Activated CD4-positive, alpha-beta memory T cell treated with anti-CD3 and anti-CD28 coated beads, Interleukin-2, amount 10 ng/mL, durations not matched to agents 7 days and 5 days (primary cell): ENCODE measurements at places on chromosomes 6 and 20. TPM values are rescaled to one million over a fixed set of nuclear protein-coding genes. Genes with fewer than 3 reads are reported as not detected.
A peak's percentile ranks its signal among the peaks of the same experiment; 100 is the strongest.

DNA sequence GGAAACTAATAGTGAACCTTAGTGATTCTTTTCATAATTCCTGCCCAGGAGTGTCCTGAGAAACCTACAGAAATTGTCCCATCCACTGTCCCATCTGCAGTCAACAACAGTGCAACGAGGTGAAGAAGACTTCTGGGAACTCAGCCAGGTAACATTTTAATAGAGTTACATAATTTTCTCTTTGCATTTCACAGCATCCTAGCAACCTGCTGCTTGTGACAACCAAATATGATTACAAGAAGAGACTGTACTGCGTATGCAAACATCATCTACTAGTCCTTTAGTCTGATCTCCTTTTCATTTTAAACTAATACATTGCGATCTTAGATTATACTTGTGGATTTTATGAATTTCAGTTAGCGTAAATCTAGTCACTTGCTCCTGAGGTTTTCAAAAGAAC is 951.6 kb downstream of the TFAP2A start:
- no peak overlapping the region for H3K27ac ChIP-seq
- H3K27me3 ChIP-seq = no peaks in the 10 kb centered on the region
- no peak overlapping the region for H3K4me3 ChIP-seq
- H3K36me3 ChIP-seq = no peaks in the 10 kb centered on the region

GRCh38 chr6:32462609-32463008 is 22.9 kb downstream of the HLA-DRA start:
- H3K4me3 ChIP-seq = no peak overlapping the region
- H3K27ac ChIP-seq = no peak overlapping the region
- H3K27me3 ChIP-seq = peaks cover 67% of the 10 kb centered on the region
- peak; percentile 41 for DNase-seq

GRCh38 chr6:11632795-11633511 is 95.4 kb downstream of the TMEM170B start:
- no peak overlapping the region for H3K27ac ChIP-seq
- H3K36me3 ChIP-seq = no peaks in the 10 kb centered on the region
- DNase-seq = no peak
- no peaks in the 10 kb centered on the region for H3K4me1 ChIP-seq
- H3K4me3 ChIP-seq = no peak overlapping the region

DNA sequence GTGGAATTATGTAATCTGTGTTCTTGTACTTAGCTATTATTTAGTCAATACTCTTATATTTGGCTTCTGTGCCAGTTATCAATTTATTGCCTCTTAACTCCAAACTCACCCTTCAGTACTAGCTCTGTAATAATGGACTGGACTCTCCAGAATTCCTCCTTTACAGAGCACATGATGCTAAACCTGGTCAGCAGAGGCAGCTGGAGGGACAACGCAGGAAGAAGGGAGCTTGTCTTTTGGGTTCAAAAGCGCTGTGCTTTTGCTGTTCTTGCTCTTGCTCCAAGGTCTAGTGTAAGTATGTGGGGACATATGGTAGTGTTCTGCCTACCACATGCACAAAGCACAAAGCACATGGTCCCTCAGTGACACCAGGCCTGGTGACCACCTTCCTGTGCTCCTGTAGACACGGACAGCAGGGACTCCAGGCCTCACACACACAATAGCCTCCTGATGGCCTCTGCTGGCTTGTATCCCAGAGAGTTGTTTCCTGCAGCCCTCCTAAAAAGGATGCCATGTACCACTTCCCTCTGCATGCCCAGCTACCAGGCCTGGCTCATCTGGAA is 46.1 kb downstream of the CHD6 start:
- no peaks in the 10 kb centered on the region for H3K36me3 ChIP-seq
- H3K4me1 ChIP-seq = peaks cover 10% of the 10 kb centered on the region
- no peak for DNase-seq
- no peak overlapping the region for H3K4me3 ChIP-seq
- no peak overlapping the region for H3K27ac ChIP-seq

- peaks cover 3% of the 10 kb centered on the region for H3K27me3 ChIP-seq
- no peaks in the 10 kb centered on the region for H3K4me1 ChIP-seq
- H3K36me3 ChIP-seq = no peaks in the 10 kb centered on the region
- DNase-seq = no peak
- no peak overlapping the region for H3K4me3 ChIP-seq
Measured at GRCh38 chr20:62453186-62453808, 22.5 kb downstream of the GATA5 start.

DNA sequence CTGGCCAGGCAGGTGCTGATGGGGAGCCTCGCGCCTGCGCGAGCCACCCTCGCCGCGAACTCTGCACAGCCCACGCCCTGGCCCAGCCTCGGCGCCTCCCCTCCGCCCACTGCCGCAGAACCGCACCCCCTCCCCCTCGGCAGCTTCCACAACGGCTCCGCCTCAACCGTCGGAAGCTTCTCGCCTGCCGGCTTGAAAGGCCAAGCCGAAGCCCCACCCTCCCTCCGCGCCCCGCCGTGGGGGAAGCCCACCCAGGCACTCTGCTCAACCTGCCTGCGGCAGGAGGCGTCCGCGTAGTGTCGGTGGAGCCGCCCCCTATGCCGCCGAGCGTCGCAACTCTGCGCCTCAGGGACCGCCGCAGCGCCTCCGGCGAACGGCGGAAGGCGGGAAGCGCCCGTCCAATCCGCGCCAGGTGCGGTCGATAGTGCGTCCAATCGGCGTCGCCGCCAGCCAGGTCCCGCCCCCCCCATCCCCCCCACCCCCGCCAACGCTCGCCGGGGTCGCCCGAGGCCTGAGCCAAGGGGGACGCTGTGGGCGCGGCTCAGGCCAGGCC is at the start of gene SYCP2:
TSS of gene SYCP2 (minus strand) at position 342 of the 553 bp plus-strand sequence. CDS start 11,224 bp downstream, outside the sequence.
- no peak within 1 kb of the TSS for H3K27ac ChIP-seq
- peak; percentile 62 for DNase-seq
- peak within 1 kb of the TSS; percentile 70 for H3K4me3 ChIP-seq
- H3K27me3 ChIP-seq = peaks cover 2% of the 10 kb centered on the region
- H3K4me1 ChIP-seq = peaks cover 22% of the 10 kb centered on the region
- peaks cover 5% of the 10 kb centered on the region for H3K36me3 ChIP-seq

GRCh38 chr6:158653577-158654354 is 3.9 kb downstream of the SYTL3 start:
- peaks cover 68% of the 10 kb centered on the region for H3K4me1 ChIP-seq
- peaks cover 61% of the 10 kb centered on the region for H3K36me3 ChIP-seq
- H3K27me3 ChIP-seq = no peaks in the 10 kb centered on the region
- H3K27ac ChIP-seq = peak overlapping the region; percentile 98
- DNase-seq = peak; percentile 96

- H3K4me1 ChIP-seq = no peaks in the 10 kb centered on the region
- no peak overlapping the region for H3K4me3 ChIP-seq
- DNase-seq = no peak
- no peak overlapping the region for H3K27ac ChIP-seq
- peaks cover 4% of the 10 kb centered on the region for H3K27me3 ChIP-seq
- no peaks in the 10 kb centered on the region for H3K36me3 ChIP-seq
Measured at GRCh38 chr6:43943781-43944250, 173.8 kb downstream of the VEGFA start.

GRCh38 chr6:4299476-4299875 is 164.1 kb upstream of the ECI2 start:
- no peak overlapping the region for H3K4me3 ChIP-seq
- no peak for DNase-seq
- no peaks in the 10 kb centered on the region for H3K36me3 ChIP-seq
- no peaks in the 10 kb centered on the region for H3K4me1 ChIP-seq

GRCh38 chr6:106939848-106940247 is 34.7 kb downstream of the CD24 start:
- H3K36me3 ChIP-seq = no peaks in the 10 kb centered on the region
- no peak for DNase-seq
- no peaks in the 10 kb centered on the region for H3K4me1 ChIP-seq
- no peak overlapping the region for H3K4me3 ChIP-seq

GRCh38 chr20:20210327-20210726 is 157.6 kb upstream of the INSM1 start:
- DNase-seq = no peak
- H3K27ac ChIP-seq = no peak overlapping the region
- peaks cover 8% of the 10 kb centered on the region for H3K27me3 ChIP-seq
- H3K36me3 ChIP-seq = no peaks in the 10 kb centered on the region
- H3K4me3 ChIP-seq = no peak overlapping the region

DNA sequence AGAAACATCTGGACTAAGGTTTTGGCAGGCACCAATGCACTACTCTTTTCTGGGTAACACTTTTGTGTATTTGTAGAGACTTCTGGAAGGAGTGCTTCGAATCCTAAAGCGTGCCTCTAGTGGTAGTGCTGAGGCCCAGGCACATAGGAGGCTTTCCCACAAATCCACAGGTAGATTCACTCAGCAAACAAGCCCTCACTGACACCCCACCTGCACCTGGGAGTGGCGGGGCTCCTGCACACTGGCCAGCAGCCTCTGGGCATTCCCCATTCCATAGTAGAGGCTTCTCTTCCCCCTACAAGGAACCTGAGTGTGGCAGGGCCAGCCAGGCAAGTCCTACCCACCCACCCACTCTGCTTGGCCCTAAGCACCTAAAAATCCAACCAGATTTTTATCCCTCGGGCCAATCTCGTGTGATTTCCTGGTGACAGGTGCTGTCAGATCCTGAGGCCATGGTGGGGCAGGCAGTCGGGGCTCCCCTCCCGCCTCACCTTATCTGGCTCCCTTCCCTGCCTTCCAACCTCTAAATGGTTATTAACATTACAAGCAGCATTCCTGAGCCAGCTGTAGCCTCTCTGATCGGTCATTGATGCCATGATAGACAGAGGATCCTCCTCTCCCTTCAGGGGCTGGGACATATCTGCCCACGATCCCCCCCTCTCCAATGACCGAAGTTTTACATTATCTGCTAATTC is 82.4 kb downstream of the SLC2A10 start:
- H3K4me1 ChIP-seq = no peaks in the 10 kb centered on the region
- H3K27ac ChIP-seq = no peak overlapping the region
- H3K36me3 ChIP-seq = no peaks in the 10 kb centered on the region
- no peak for DNase-seq
- peaks cover 6% of the 10 kb centered on the region for H3K27me3 ChIP-seq

DNA sequence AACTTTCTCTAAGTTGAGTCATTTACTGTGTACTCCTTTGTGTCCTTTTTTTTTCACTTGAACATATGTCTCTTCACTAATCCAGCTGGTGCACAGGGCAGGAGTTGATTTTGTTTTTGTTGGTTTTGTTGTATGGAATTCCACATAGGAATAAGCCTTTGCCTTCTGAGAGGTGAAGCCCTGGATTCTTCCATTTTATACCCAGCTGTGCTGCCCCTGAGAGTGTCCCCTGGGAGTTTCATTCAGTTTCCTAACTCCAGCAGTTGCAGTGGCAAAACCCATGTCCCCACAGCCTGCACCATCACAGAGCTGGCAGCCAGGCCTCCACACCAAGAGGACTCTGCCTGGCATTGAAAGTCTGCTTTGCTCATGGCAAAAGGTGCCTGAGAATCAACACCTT is 107.3 kb upstream of the SYNDIG1 start:
- H3K27ac ChIP-seq = no peak overlapping the region
- no peak overlapping the region for H3K4me3 ChIP-seq
- DNase-seq = no peak

DNA sequence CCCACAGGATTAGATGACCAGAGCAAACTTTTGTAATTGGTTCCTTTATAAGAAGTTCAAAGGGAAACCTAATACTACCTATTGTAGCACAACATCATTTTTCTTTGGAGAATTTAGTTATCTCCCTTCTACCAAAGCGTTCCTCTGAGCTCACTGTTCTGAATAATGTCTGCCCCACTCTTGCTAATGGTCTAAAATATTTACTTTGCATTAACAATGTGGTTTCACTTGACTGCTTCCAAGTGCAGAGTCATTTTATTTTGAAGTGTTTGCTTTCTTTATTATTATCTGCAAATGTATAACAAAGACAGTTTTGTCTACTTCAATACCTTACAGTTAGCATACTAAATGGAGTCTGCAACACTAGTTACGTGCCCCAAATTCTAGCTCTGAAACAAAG is 15.0 kb downstream of the TRAPPC3L start:
- no peak overlapping the region for H3K27ac ChIP-seq
- no peaks in the 10 kb centered on the region for H3K4me1 ChIP-seq
- H3K4me3 ChIP-seq = no peak overlapping the region
- H3K36me3 ChIP-seq = no peaks in the 10 kb centered on the region
- DNase-seq = no peak
- H3K27me3 ChIP-seq = peaks cover 28% of the 10 kb centered on the region

GRCh38 chr6:16140607-16141006 is 11.7 kb downstream of the MYLIP start:
- H3K4me3 ChIP-seq = no peak overlapping the region
- H3K27me3 ChIP-seq = no peaks in the 10 kb centered on the region
- no peak for DNase-seq
- peaks cover 29% of the 10 kb centered on the region for H3K4me1 ChIP-seq

- no peak for DNase-seq
- no peak overlapping the region for H3K4me3 ChIP-seq
- H3K36me3 ChIP-seq = peaks cover 2% of the 10 kb centered on the region
- H3K27me3 ChIP-seq = no peaks in the 10 kb centered on the region
Measured at GRCh38 chr6:36127462-36128016, 2.8 kb upstream of the MAPK13 start.

DNA sequence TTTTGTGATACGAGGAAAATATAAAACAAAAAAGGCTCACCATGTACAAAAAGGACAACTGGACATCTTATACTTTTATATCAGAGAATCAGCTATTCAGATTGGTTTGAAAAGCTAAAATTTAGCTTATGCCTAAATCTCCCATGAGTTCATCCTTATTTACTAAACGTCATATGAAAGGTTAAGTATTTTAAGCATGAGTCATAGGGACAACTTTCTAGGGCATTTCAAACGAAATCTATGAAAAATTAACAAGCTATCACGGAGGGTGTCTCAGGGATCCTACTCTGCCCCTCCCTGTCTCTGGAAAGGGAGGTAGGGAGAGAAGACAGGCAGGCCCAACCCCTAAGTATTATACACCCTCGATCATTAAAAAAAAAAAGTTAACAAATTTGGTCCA is 124.1 kb upstream of the LOC128125822 start:
- H3K4me3 ChIP-seq = no peak overlapping the region
- H3K4me1 ChIP-seq = no peaks in the 10 kb centered on the region
- H3K36me3 ChIP-seq = no peaks in the 10 kb centered on the region
- DNase-seq = no peak
- H3K27ac ChIP-seq = no peak overlapping the region

DNA sequence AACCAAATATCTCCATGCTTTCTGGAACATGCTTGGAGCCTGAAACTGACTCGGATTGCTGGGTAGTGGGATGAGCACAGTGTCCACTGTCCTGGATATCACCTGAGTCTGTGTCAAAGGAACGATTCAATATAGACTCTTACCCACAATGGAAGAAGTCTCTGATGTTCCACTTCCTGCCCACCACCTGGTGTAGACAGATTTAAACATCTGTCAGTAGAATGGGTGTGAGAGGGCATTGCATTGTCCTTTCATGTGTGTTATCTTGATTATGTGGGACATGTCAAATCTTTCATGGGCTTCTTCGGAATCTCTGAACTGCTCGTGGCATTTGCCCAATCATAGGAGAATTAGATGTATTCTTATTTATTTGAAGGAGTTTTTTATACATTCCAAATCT is 20.8 kb downstream of the ULBP3 start:
- H3K4me1 ChIP-seq = no peaks in the 10 kb centered on the region
- H3K27ac ChIP-seq = no peak overlapping the region
- no peak for DNase-seq
- H3K36me3 ChIP-seq = no peaks in the 10 kb centered on the region

The BNIP5 gene
- total RNA-seq = not detected

The CST2 gene
- total RNA-seq = not detected

The LTB gene
- 1,194 TPM for total RNA-seq

The DBNDD2 gene
- 11.4 TPM for total RNA-seq

The PBOV1 gene
- total RNA-seq = not detected

The PAK5 gene
- total RNA-seq = not detected

The MOG gene
- not detected for total RNA-seq

The LRFN2 gene
- total RNA-seq = not detected

The ESR1 gene
- total RNA-seq = 1.2 TPM

The PRR18 gene
- not detected for total RNA-seq

The DACT2 gene
- 0.15 TPM for total RNA-seq

The ADGRF5 gene
- not detected for total RNA-seq

The KCNK17 gene
- not detected for total RNA-seq
